ENCODE measurements at places on chromosomes 13 and 19.

- DNase-seq: no peak
Measured at GRCh38 chr13:47146991-47147811, 250.3 kb upstream of the HTR2A start.

DNA sequence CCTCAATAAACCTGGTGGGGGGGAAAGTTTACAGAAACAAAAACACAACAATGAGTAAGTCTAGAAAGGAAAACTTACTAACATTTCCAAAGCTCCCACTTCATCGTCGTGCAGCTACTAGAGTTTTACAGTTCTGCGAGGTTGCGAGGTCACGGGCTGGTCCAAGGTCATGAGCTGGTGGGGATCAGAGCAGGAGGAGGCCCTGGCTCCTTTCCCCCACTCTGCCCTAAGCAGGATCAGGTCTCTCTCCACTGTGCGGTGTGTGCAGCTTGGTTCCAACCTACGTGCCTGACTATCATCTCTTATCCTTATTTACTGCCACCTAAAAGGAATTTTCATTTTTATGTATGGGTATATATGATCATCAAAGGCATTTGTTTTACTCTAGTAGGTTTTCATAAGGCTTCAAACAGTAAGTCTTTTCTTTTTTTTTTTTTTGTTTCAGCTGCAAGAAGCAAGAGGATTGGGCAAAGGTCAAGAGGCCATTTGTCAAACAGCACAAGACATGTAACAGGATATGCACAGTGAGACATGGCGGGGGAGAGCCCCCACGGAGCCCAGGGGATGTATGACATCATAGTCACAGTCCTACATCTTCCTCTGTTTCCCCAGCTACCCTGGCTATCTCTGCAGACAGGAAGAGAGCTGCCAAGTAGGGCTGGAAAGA, 76.6 kb upstream of the POMP start:
- no peak for DNase-seq

DNA sequence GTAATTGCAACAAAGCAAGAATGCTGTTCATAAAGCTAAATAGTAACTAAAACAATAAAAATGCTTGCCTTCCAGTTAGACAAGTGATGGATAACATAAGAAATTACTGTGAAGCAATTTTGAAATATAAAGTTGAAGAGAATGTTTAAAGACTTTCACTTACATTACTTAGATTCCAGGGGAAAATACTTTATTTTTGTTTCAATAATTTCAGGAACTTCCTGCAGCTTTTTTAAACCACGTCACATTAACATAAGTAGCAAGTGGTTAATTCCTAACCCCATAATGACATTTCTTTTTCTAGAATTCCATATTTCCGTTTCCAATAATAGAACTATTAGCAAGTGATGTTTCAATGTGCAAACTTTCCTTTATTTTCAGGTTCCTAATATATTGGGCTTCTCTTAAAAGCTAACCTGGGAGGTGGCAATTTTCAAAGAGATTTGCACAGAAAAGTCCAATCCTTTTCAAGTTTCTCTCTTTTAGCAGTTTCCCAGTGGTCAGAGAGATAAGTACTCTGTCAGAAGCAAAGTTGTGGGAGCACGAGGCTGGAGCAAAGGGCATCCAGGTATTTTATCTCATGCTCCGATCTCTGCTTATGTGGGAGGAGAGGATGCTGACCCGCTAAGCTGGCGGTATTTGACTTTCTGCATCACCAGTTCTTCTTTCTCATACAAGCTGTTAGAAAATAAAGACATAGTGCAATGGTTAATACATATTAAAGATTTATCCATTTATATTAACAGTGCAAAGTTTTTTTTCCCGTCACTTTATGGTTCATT, 1025.3 kb downstream of the EFNB2 start:
- DNase-seq: no peak

GRCh38 chr19:1128106-1128505, 24.3 kb downstream of the GPX4 start:
- DNase-seq: no peak

DNA sequence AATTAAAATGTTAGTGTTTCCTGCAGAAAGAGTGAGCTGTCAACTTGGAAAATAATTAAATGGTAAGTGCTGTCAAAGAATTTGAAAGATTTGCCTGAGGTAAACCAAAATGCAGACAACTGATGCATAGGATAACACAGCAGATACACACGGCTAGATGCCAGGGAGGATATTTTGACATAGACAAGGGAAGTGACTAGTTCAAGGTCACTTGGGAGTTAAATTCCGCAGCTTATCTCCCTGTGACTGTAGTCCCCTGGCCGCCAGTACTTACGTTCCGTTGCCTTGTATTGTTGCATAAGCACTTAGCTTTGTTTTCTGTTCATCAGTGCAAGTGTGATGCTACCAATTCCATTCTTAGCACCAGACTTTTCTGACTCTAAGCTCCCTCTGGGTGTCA, 247.3 kb upstream of the MAB21L1 start:
- DNase-seq: no peak

- no peak for DNase-seq
Measured at GRCh38 chr13:51235756-51236490, 13.7 kb downstream of the FAM124A start.

- DNase-seq: no peak
Measured at GRCh38 chr13:79549355-79550106, 68.6 kb downstream of the NDFIP2 start.

GRCh38 chr19:54923276-54923675, 17.3 kb downstream of the NCR1 start:
- DNase-seq: no peak

DNA sequence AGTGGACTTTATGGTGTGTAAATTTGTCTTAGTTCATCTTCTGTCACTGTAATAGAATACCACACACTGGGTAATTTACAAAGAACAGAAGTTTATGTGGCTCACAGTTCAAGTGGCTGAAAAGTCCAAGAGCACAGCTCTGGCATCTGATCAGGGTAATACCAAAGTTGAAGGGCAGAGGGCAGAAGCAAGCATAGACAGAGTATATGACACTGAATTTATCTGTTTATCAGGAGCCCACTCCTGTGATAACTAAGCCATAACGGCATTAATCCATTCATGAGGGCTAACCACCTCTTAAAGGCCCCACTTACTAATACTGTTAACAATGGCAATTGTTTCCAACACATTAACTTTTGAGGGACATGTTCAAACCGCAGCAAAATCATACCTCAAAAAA, 4.0 kb upstream of the RFXAP start:
- DNase-seq: no peak

DNA sequence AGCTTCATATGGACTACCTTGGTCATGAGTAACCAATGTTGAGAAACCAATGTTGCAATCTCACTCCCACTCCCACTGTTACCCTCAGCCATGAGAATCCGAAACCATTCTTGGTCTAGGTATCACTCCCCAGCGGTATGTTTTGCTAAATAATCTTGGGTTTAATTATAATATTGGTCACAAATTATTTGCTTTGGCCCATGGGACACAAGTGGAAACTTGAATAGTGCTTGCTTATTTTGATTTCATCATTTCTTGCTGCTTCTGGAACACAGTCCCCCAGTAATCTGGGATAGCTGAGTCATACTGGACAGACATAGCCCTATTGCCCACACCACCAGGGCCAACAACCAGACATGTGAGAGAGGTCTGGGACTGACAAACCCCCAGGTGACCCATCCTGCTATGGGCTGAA, 171.6 kb upstream of the IPO5 start:
- no peak for DNase-seq

DNA sequence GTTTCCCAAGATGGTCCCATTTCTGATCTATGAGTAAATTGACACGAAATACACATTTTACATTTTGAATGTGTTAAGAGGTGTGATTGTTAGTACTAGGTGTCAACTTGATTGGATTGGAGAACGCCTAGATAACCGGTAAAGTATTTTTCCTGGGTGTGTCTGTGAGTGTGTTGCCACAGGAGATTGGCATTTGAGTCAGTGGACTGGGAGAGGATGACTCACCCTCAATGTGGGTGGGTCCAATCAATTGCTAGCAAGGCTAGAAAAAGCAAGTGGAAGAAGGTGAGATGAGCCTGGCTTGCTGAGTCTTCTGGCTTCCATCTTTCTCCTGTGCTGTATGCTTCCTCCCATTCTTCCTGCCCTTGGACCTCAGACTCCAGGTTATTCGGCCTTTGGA, 960.7 kb upstream of the PCDH9 start:
- DNase-seq: no peak

DNA sequence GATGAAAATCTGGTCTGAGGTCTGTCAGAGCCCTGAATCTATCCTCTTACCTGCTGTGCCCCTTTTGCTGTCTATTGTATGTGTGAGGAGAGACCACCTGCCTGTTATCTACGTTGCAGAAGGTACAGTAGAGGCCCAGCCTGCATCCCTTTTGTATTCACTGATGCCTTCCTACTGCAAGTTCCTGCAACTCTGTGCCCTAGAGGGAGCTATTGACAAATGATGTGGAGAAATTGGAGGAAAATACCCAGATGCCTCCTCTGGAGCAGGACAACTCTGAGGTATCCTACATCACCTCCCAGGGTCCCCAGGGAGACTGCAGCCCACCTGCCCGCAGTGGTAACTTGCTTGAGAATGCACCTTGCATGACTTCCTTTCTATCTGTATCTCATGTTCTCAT, 33.7 kb downstream of the SIAH3 start:
- no peak for DNase-seq

- no peak for DNase-seq
Measured at GRCh38 chr19:10863107-10863717, 8.1 kb upstream of the CARM1 start.

- no peak for DNase-seq
Measured at GRCh38 chr19:46602392-46603194, 1.5 kb downstream of the CALM3 start.

- no peak for DNase-seq
Measured at GRCh38 chr19:33499671-33500506, 21.7 kb downstream of the PEPD start.

DNA sequence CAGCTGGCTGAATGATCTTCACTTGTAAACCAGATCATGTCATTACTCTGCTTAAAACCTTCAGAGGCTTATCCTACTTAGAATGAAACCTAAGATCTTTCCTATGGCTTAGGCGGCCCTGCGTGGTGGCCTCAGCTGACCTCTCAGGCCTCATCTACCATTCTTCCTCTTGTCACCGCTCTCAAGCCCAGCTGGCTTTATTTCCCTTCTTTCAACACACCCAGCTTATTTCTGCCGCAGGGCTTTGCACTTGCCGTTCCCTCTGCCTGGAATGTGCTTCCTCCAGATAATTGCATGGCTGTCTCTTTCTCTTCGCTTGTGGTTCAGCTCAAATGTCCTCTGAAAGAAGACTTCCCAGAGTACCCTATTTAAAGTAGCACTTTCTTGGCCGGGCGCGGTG, 3.6 kb upstream of the ASF1B start:
- no peak for DNase-seq

DNA sequence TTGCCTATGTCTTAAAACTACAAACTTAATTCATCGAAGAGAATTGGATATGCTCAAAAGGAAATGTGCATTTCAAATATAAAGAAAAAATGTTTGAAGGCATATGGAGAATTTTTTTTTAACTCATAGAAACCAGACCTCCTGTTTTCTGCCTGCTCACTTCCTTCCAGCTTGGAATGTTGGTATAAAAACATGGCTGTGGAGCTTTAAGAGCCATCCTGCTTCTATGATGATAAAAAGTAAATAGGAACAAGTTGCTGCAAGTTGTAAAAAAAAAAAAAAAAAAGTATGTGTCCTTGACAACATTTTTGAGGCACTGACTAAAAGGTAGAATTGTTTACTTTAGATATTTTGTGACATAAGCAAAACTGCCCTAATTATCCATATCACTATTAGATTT, 1230.7 kb downstream of the PCDH9 start:
- no peak for DNase-seq

GRCh38 chr13:109651311-109651710, 135.1 kb downstream of the IRS2 start:
- no peak for DNase-seq

DNA sequence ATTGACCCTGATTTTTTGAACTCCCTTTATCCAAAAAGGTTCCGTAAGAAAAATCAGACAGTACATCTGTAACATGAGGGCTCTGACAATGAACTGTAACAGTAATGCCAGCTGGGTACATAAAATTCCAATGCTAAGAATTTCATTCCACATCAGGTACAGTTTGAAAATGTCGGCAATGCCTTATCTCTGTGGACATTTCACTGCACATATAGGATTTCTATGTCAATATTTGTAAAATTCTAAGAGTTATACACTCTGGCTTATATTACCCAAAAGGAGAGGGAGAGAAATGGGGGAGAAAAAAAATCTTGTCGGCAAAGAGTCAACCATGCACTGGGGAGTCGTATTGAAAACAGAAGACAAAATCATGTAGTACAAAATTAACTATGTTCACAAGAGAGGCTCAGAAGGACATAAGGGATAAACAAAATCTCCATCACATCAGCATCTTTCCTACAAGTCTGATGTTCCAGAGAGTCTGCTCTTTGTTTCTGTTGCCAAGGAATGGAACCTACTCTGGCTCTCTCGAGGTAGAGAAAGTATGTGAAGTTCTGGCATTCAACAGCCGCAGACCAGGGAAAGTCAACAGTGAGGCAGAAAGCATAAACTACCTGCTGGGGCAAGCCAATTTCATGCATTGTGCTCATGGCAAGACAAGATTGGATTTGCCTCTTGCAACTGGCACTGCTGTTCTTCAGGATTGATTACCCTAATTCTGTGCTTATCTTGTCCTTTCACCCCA, 72.4 kb downstream of the STARD13 start:
- DNase-seq: no peak

DNA sequence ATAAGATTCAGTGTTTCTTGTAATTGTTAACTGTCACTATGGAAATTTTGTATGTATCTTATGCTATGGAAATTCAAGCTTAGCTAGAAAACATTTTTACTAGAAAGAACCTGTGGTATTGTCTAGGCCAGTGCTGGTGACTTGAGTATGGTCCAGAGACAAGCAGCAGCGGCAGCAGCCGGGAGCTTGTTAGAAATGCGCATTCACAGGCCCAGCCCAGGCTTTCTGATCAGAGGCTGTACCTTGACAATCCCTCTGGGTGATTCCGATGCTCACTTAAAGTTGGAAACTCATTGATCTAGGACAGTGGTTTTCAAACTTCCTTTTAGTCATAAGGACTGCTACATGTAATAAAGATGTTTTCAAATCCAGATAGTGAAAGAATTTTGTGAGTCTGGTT, 287.4 kb downstream of the SHISA2 start:
- DNase-seq: no peak

GRCh38 chr13:32840989-32841713, 175.1 kb upstream of the KL start:
- DNase-seq: no peak

GRCh38 chr19:37966211-37966661, 59.2 kb downstream of the SIPA1L3 start:
- no peak for DNase-seq

GRCh38 chr19:5775668-5776309, 8.8 kb downstream of the PRR22 start:
- DNase-seq: no peak

DNA sequence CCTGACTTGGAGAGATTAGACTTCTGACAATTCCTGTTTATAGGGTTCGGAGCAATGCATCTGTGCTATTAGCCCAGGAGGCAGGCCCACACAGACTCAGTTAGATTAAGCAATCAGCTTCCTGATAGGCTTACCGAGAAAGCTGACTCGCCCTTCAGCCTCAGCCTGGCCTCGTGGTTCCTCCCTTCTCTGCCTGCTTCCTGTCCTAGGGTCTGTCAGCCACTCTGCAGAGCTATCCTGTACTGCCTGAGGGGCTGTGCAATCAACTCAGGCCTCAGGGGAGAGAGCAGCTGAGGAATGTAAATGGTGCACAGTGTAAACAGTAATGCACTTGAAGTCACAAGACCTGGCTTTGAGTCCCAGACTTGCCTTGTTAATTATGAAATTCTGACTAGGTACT, 30.7 kb downstream of the HTR2A start:
- DNase-seq: no peak
